ENCODE measurements at places on chromosomes 6 and 20.

DNA sequence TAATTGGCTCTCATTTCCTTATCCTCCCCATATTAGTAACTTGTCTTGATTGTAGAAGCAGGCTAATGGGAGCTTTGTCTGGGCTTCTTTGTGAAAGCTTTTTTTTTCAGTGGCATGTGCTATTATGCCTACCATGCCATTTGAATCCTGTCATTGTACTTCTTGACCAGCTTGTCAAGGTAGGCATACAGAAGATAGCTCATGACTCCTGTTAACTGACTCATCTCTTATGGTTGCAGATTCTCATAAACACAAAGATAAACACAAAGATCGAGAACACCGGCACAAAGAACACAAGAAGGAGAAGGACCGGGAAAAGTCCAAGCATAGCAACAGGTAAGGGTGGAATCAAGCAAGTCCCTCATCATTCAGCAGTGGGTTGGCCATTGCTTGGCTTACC lies 32.5 kb downstream of the TOP1 start:
- H3K27ac ChIP-seq: no peak overlapping the region
- peaks cover 48% of the 10 kb centered on the region for H3K4me1 ChIP-seq
- H3K4me3 ChIP-seq: no peak overlapping the region
- no peaks in the 10 kb centered on the region for H3K27me3 ChIP-seq
- no peak for DNase-seq
- H3K36me3 ChIP-seq: peaks cover 51% of the 10 kb centered on the region

DNA sequence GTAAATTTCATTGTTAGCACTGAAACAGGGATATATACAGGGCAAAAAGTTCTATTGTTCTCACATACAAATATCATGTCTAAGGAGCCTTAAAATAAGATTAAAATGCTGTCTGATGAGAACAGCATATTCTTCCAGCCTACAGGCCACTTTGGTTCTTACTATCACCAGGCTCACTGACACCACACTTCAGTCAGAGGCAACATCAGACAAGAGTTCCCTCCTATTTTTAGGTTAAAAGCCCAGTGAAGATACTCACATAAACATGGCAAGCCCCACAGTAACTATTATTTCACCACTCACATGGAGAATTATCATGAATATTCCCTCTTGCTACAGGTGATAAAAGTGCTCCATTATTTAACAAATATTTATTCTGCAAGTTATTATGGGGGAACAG lies 175.8 kb downstream of the ISM1 start:
- H3K4me1 ChIP-seq: peaks cover 25% of the 10 kb centered on the region
- no peak for DNase-seq
- H3K4me3 ChIP-seq: no peak overlapping the region
- peaks cover 14% of the 10 kb centered on the region for H3K36me3 ChIP-seq
- H3K27me3 ChIP-seq: no peaks in the 10 kb centered on the region

- no peak overlapping the region for H3K4me3 ChIP-seq
- H3K36me3 ChIP-seq: no peaks in the 10 kb centered on the region
- H3K27me3 ChIP-seq: no peaks in the 10 kb centered on the region
Observed at GRCh38 chr20:63532449-63532971, 4.7 kb downstream of the PTK6 start.

GRCh38 chr20:10476319-10476724 lies 41.2 kb downstream of the SLX4IP start:
- H3K27me3 ChIP-seq: no peaks in the 10 kb centered on the region
- DNase-seq: no peak
- H3K4me3 ChIP-seq: no peak overlapping the region
- peaks cover 5% of the 10 kb centered on the region for H3K36me3 ChIP-seq

GRCh38 chr6:135092724-135093123 lies 38.1 kb upstream of the HBS1L start:
- H3K27ac ChIP-seq: peak overlapping the region; percentile 17
- H3K4me3 ChIP-seq: no peak overlapping the region
- DNase-seq: no peak
- no peaks in the 10 kb centered on the region for H3K27me3 ChIP-seq
- H3K36me3 ChIP-seq: no peaks in the 10 kb centered on the region

- H3K4me3 ChIP-seq: no peak overlapping the region
- DNase-seq: no peak
- peaks cover 64% of the 10 kb centered on the region for H3K4me1 ChIP-seq
- peaks cover 52% of the 10 kb centered on the region for H3K36me3 ChIP-seq
- no peak overlapping the region for H3K27ac ChIP-seq
- no peaks in the 10 kb centered on the region for H3K27me3 ChIP-seq
Observed at GRCh38 chr20:37190354-37191112, 11.2 kb upstream of the MROH8 start.
